ENCODE measurements at places on chromosomes 1 and 21. TPM values are rescaled to one million over a fixed set of nuclear protein-coding genes. Genes with fewer than 3 reads are reported as not detected.

DNA sequence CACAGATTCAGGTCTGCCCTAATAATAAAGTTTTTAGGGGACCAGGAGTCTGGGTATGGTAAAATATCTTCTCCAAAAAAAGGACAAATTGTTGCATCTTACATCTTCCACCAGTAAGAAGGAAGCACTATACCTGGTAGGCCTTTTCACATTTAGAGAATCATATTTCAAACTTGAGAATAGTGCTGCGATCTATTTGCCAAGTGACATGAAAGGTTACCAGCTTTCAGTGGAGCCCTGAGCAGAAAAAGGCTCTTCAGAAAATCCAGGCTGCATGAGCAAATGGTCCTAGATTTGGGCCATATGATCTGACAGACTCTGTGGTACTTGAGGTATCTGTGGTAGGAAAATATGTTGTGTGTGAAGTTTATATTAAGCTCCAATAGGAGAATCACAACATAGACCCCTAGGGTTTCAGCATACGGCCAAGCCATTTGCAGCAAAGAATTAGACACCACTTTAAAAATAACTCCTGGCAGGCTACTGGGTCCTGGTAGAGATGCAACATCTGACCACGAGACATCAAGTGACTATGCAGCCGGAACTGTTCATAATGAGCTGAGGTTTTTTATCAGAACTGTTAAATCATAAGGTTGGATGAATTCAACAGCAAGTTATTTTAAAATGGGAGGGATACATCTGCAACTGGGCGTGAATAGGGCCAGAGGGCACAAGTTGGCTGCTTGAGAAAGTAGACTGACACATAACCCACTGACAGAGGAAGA, 38.6 kb upstream of the CCDC190 start:
- DNase-seq, result no peak

GRCh38 chr1:192057766-192058165, 100.5 kb upstream of the RGS18 start:
- DNase-seq, result no peak

DNA sequence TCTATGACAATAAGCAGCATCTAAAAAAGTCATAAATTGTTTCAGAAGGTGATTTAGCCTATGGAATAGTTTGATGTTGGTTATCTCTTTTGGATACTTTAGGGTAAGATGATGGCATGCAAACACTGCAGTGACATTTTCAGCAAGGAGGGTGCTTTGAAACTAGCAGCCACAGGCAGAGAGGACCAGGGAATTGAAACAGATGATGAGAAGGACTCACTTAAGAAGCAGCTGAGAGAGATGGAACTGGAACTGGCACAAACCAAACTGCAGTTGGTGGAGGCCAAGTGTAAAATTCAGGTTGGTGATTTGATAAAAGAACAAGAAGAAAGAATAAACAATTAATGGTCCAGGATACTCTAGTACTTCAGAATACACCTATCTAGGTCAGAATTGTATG, 11.2 kb upstream of the CACYBP start:
- no peak for DNase-seq

DNA sequence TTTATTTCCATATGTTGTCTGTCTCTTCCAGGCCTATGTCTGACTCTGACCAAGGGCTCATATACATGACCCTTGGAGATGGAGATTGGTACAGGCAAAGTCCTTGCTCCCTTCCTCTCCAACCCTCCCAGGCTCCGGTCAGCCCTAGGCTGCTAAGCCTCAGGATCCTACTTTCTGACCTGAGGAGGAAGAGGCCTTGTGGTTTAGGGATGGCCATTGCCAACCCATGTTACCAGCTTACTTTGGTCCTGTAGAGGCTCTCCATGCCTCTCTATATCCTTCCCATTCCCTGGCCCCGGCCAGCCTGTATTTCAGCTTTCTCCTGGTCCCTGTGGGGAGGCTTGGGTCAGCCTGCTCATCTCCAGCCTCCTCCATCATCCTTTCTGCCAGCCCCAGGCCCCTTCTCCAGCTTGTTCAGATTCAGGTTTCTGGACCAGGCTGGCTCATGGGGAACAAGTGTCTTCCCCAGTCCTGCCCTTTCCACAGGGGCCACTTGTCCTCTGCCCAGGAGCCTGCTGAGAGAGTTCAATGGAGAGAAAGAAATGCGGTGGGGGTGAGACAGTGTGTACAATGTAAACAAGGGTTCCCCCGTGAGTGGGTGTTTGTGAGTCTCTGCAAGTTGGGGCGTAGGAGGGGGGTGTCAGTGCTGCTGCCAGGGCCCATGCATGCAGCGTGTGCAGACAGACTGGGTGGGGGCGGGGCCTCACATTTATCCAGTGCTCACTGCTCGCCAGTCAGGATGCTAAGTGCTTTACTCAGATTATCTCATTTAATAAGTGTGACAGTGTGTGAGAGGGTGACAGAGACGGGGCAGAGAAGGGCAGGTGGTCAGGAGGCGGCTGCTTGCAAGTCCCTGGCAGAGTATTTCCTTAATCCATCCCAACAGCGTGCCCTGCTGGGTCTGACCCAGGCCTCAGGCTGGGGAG, 31.3 kb upstream of the FOXO6 start:
- DNase-seq, result no peak

DNA sequence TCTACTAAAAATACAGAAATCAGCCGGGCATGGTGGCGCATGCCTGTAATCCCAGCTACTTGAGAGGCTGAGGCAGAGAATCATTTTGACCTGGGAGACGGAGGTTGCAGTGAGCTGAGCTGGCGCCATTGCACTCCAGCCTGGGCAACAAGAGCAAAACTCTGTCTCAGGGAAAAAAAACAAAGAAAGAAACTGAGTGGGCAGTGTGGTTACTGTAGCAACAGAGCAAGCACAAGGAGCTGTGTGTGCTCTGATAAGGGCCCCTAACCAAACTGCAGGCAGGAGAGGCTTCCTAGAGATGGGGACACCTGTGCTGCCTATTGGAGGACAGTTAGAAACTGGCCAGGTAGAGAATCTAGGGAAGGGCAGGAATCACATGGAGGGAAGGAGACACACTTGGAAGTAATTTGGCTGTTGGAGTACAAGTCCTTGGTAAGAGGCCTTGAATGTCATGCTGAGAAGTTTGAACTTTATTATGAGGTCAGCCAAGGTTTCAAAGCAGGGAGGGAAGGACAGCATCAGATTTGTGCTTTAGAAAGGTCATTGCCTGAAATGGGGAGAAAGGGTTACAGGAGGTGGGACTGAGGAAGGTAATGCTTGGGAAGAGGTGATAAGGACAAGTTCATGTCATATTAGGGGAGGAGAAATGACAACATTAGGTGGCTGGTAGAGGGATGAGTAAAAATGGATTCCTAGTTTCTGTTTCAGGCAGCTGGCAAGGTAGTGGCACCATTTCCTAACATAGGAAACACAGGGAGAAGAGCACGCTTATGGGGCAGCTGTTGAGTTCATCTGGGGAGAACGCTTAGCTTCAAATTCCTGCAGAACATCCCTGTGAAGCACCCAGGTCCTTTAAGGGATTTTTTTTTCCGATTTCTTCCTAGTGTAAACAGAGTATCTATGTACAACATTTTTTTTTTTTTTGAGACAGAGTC, 69.2 kb upstream of the ARTN start:
- no peak for DNase-seq

DNA sequence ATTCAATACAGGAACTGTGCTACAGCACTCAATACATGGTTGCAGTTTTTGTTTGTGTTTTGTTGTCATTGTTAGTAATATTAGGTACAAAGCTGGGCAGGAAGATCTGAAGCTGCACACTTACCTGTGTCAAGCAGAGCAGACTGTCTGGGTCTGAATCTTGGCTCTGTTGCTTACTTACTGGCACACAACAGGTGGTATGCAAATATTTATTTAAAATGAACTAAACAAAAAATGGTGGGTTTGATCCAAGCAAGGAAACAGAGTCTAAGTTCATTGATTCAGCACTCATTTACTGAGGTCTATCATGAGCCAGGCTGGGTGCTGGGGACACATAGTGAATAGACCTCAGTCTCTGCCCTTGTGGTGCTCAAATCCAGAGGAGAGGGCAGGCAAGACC, 230.4 kb downstream of the OMA1 start:
- DNase-seq, result no peak

- no peak for DNase-seq
These were observed 3.3 kb downstream of the KRTAP12-4 start for GRCh38 chr21:44650973-44651675.

GRCh38 chr1:21700094-21700493, 30.9 kb upstream of the RAP1GAP start:
- no peak for DNase-seq

DNA sequence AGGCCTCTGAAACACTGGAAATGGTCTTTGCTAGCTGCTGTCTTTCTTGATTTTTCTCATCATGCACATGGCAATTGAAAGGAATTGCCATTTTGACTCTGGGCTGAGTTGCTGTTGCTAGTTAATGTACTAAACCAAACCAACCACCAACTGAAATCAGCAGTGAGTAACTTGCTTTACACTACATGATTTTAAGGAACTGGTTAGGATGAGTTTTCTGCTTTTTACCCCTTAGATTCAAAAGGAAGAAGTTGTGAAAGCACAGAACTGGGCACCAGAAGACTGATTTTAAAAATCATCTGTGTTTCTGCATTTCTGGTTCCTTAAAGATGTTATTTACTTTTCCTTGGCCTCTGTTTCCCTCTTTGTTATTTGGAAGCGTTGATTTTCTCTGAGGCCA, 361.9 kb downstream of the HLX start:
- no peak for DNase-seq

DNA sequence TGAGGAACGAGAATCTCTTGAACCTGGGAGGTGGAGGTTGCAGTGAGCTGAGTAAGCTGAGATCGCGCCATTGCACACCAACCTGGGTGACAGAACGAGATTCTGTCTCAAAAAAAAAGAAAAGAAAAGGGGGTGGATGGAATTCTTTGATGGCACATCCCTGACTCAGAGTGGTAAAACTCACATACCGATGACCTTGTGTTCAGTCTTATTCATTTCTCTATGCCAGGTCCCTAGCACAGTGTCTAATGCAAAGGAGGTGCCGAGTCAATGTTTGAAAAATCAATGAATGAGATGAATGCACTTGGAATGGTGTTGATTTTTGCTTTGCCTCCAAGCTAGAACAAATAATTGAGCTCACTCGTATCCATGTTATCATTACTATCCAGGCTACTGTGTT, 18.5 kb upstream of the FAM20B start:
- DNase-seq, result no peak

The PGLYRP3 gene
- not detected for total RNA-seq

The DYNLT5 gene
- 1.2 TPM for total RNA-seq
